ENCODE measurements at places on chromosomes 4 and X. TPM values are rescaled to one million over a fixed set of nuclear protein-coding genes. Genes with fewer than 3 reads are reported as not detected.

Gene TRO
- total RNA-seq: 2.0 TPM

Gene FGFBP1
- not detected for total RNA-seq

Gene AR
- 6.6 TPM for total RNA-seq

Gene FGD1
- total RNA-seq: 8.3 TPM

Gene RPA4
- 4.4 TPM for total RNA-seq

Gene CYTL1
- 113 TPM for total RNA-seq

Gene TLR7
- not detected for total RNA-seq

Gene ZCCHC12
- total RNA-seq: not detected

Gene SORBS2
- 43.1 TPM for total RNA-seq

Gene ERVMER34-1
- total RNA-seq: not detected

Gene RNF128
- total RNA-seq: not detected

Gene SCML2
- total RNA-seq: 4.4 TPM

Gene MAGEA9B
- total RNA-seq: not detected

Gene FGG
- total RNA-seq: not detected

Gene ENPEP
- total RNA-seq: not detected

Gene TMPRSS11F
- not detected for total RNA-seq

Gene PABPC4L
- total RNA-seq: 0.65 TPM

Gene ZNF718
- 12.6 TPM for total RNA-seq

Gene GDPD2
- not detected for total RNA-seq

Gene LEF1
- not detected for total RNA-seq

Gene GPR143
- 3.3 TPM for total RNA-seq

Gene CFI
- 39.3 TPM for total RNA-seq

Gene NIPAL1
- 0.80 TPM for total RNA-seq

Gene HSD17B13
- 0.13 TPM for total RNA-seq

Gene AREG
- total RNA-seq: not detected

Gene SOD3
- total RNA-seq: not detected

Gene SYTL5
- not detected for total RNA-seq

Gene ARSJ
- 62.4 TPM for total RNA-seq

Measured in thoracic aorta endothelial cell (primary cell).